Peyer's patch (tissue), 4 donors: ENCODE measurements at places on chromosomes 7 and 10. TPM values are rescaled to one million over a fixed set of nuclear protein-coding genes. Genes with fewer than 3 reads are reported as not detected.

CPEB3 gene
- 9.9 TPM for total RNA-seq

DNA sequence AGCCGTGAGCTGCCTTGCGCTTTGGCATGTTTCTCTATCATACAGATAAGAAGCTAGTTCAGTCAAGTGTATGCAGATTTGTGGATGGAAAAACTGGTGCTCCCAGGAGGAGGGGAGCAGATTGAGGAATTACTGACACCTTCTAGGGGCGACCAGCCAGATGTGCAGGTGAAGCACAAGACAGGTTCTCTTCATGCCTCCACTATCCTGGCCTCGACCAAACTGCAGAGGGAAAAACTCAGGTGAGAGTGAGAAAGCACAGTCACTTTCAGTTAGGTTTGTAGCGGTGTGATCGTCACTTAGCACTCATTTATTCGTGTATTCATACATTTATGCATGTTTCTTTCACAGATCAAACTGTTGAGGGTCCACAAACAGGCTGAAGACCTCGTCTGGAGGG, 600 bp upstream of the DBNL start:
- DNase-seq = no peak

DNA sequence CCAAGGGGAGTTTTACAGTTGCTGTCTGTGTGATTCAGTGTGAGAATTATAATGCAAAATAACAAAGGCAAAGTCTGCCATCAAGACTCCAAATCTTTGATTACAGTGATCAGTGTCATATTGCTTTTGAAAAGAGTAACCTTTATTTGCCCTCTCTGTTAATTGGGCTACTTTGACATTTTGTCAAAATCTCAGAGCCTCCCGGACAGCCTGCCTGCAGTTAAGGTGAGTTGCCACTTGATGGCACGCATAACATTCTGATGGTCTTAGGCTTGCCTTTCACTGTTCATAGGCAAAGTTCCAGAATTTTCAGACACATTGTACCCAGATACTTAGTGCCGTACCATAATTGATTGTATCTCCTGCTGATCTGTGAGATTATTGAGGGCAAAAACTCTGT, 253.5 kb downstream of the ABCA13 start:
- no peak for DNase-seq

DNA sequence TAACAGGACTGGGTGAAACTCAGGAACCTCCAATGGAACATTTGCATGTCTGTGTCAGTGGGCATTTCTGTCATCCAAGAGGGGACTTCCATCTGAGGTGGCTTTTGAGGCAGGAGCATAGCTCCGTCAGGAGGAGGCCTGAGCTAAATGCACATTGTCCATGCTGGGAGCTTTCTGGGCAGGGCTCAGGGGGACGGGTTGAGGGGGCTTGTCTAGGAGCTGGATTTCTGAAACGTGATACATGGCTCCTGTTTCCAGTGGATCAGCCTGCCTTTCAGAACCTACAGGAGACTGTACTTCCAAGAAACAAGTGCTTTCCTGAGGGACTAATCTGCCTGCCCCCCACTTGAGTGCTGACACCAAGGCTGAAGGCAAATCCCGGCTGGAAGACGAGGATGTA, 40.5 kb upstream of the GDF10 start:
- no peak for DNase-seq

AOAH gene
- 60.2 TPM for total RNA-seq

DNA sequence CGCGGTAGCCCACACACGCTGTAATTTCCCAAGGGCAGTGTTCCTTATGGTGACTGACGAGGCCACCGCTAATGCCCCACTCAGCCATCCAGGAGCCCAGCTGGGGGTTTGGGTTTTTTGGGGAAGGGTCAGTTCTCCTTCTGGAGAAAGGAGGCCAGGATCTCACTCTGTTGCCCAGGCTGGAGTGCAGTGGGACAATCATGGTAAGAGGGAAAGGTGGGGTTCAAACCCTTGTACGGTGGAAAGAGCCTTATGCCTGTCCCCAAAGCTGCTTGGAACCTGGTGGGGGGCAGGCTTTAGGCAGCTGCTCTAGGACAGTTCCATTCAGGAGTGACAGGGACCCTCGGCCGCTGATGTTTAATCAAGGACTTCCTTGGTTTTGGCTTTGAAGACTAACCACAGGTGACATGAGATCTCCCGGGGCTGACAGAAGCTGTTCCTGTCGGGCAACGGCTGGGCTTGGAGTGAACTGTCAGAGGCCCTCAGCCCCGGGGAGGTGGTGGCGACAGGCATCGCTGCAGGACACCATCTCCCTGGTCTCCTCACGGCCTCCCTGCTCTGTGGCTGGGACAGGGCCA, 84.5 kb downstream of the CARD11 start:
- peak; percentile 34 for DNase-seq

GRCh38 chr7:39085590-39086049, 107.9 kb downstream of the POU6F2 start:
- DNase-seq = no peak

DNA sequence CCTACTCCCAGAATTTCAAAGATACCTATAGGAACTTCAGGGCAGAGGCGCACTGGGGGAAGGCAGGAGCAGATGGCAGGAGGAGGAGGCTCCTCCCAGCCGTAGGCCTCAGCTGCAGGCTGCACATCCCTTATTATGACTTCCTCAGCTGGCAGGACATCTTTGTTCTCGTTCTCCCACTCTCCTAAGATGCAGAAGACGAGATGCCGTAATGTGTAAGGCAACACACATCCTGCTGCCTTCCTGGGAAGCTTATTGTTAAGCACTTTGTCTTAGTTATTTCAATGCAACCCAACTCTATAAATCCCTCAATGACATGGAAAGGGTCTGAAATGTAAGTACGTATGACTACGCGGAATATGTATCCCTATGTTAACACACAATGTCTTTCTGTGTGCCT, 599.8 kb upstream of the MGMT start:
- DNase-seq = no peak

- DNase-seq = no peak
Measured at GRCh38 chr10:108465871-108466641, 1301.5 kb upstream of the SORCS1 start.

GRCh38 chr7:101632641-101633040, 3.5 kb upstream of the MYL10 start:
- no peak for DNase-seq

DNA sequence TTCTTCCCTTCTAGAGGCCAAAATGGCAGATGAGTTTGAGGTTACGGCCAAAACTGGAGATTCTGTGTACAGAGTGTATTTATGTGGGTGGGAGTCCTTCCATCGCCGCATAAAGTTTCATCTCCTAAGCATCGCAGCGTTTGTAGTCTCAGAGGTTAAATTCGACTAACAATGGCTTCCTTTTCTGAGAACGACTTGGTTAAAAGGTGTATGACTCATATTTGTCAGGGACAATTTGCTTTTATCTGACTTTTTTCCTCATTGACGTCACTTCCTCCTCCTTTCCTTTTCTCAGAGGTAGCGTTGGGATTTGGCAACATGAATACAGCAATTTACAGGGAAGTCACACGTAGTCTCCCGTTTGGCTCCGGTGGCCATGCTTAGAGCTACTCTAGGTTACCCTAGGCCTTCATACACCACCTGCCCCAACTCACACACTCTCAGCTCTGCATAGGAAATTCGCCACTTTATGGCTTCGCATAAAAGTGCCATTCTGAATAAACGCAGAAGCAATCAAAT, 37.6 kb upstream of the TCF7L2 start:
- no peak for DNase-seq

GRCh38 chr7:125061776-125062397, 132.3 kb upstream of the POT1 start:
- no peak for DNase-seq

- no peak for DNase-seq
Measured at GRCh38 chr10:6833458-6834011, 253.5 kb upstream of the PRKCQ start.
